Renal cortex interstitium (tissue), 15 donors: ENCODE measurements at places on chromosomes 3 and 15.

GRCh38 chr3:128994173-128994512 lies 267 bp upstream of the CFAP92 start:
- no peak for DNase-seq

GRCh38 chr3:88712552-88712951 lies 394.9 kb upstream of the EPHA3 start:
- no peak for DNase-seq

DNA sequence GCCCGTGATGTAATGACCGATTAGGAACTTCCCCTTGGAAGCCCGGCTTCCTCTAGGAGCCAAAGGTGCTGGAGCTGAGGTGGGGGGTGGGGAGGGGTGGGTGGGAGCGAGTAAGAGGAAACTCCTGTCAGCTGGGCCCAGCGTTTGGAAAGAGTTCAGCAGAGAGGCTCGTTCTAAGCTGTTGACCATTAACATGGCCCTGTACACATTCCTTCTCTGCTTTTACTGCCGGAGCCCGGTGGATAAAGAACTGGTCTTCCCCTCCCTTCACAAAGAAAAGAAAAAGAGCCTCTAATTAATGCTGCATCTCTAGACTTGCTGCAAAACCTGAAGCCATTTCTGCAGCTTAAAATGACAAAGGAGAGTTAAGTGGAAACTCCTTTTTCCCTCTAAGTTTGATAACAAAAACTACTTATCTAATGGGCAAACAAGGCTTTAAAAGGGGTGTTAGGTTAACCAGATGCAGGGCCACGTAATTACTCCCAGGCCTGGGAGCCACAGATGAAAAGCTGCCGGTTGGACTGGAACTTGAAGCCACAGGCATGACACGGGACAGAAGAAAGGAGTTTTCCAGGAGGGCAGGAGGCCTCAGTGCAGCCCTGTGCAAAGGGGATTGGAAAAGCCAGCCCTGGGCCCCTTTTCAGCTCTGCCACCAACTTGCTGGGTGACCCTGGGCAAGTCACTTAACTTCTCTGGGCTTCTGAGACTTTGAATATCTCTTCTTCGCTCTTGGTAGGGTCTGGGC lies 71.3 kb downstream of the SMAD6 start:
- no peak for DNase-seq

DNA sequence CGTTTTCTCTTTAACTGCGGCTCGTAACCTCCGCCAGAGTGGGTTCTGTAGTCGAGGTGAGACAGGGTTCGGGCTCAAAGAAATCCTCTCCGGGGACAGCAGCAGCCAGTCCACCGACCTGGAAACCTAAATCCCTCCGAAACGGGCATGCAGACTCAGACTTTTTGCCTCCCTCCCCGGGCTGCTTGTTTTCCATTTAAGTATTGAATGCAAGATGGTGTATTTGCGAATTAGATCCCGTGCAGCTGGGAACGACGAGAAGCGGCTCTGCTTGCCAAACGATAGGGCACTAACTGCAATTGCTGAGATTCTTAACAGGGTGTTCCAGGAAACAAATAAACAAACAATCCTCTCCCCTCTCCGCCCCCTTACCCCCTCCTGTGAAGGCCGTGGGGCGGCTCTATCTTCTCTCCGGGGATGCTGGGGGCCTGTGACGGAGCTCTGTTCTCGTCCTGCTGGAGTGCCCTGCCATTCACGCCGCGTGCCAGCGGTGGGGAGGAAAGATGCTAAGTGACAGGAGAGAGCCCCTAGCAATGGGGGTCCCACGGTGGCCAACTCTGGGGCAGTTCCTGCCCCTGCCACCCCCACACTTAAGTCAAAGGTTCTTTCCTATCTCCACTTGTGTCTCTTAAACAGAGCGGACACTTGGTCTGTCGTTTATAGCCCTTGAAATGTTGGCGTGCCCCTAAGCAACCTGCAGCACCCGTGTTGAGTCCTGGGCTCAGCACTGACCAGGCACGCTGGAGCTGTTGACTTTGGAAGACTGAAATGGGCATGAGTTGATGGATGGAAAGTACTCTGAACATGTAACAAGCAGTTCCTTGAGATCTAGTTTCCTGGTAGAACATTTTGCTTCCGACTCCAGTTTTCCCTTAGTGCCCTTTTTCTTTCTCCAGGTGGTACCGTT lies 1.3 kb upstream of the ETV5 start:
- DNase-seq, result no peak

DNA sequence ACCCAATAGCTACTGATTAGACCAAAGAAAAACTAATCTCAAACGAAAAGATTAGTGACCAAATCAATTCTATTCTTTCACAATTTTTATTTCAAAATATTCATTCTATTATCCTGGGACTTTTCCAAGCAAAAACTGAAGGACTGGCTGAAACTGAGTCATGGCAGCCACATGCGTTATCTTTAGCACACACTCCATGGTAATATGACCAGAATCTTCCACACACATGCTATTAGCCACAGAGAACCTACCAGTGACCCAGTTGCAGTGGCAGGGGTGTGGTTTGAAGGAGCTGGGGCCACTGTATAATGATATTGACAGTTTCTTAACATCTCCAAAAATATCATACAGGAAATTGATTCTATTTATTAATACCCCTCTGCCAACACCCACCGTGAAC lies 154.8 kb upstream of the ABI3BP start:
- no peak for DNase-seq

DNA sequence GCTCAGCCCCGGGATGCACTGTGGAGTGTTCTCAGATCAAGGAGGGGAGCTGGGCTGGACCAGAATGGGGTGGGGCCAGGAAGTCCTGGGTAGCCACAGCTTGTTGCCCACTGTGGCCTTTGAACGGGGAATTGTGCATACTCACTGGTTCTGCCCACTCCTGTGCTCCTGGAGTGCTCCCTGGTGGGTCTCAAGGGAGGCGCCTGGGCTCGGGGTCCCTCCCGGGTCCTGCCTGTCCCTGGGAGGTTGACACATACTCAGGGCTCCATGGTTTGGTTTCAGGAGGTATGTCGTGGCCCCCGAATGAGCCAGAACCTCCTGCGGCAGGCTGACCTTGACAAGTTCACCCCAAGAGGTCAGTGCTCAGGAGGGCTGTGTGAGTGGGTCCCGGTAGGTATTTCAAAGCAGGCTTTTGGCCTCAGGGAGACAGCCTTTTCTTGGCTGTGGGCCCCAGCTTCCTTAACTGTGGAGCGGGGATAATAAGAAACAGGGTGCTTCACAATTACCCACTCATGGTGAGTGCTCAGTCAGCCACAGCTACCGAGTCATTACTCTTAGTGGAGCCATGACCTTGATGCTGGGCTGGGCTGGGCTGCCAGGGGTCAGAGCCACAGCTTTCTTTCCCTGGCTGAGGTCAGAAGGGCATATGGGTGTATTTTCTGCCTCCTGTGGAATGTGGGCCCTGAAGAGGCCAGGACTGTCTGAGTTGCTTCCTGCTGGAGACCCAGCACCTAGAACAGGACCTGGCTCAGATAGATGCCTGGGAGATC lies 7.6 kb downstream of the DNAH1 start:
- no peak for DNase-seq

DNA sequence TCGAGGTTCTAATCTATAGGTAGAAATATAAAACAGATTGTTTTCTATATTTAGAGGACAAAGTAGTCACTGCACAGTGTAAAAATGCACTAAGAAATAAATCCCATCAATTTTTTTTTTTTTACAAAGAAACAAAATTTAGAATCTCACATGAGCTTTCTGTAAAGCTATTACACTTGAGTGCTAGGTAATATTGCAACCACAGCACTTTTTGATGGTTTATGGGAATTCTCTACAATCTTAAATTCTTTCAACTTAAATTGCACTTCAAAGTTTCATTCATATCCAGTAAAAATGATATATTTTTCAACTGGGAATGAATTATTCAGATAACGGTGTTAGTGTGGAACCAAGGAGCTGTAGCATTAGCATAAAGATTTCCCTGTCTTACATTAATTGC lies 1035.4 kb downstream of the SQOR start:
- DNase-seq, result no peak

DNA sequence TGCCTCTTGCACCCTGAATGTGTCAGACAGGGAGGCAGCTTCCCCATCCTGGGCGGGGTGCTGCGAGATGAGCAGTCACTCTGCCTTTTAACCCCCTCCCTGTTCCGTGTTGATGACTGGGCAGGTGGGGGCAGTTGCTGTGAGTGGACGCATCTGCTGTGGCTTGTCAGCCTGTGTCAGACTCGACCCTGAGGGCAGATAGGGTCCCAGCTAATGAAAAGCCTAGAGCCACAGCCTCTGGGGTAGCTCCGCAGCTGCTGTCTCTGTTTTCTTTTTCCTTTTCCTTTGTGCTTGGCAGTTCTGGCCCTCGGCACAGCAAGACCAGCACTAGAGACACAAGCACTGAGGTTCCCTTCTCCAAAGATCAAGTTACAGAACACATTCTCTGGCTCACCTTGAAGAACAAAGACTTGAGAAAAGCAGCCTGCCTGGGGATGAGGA lies 43.0 kb upstream of the GLCE start:
- no peak for DNase-seq
